ENCODE measurements at places on chromosomes 6 and 20.

DNA sequence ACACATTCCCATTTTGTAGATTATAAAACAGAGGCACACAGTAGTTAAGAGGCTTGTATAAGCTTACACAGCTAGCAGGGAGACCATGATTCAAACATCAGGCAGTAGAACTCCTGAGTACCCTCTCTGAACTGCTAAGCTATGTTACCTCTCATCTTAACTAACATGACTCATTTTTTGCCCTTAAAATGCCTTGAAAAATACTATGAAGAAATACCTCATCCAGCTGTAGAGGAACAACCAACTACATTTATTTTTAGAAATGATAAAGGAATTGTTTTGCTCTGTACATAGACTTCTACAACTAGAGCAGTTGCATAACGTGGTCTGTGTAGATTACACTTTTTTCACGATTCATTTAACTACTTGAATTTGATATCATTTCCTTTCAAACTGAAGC, 102.1 kb downstream of the FLRT3 start:
- no peak for DNase-seq

GRCh38 chr20:43830883-43831282, 83.8 kb upstream of the TOX2 start:
- DNase-seq = no peak

DNA sequence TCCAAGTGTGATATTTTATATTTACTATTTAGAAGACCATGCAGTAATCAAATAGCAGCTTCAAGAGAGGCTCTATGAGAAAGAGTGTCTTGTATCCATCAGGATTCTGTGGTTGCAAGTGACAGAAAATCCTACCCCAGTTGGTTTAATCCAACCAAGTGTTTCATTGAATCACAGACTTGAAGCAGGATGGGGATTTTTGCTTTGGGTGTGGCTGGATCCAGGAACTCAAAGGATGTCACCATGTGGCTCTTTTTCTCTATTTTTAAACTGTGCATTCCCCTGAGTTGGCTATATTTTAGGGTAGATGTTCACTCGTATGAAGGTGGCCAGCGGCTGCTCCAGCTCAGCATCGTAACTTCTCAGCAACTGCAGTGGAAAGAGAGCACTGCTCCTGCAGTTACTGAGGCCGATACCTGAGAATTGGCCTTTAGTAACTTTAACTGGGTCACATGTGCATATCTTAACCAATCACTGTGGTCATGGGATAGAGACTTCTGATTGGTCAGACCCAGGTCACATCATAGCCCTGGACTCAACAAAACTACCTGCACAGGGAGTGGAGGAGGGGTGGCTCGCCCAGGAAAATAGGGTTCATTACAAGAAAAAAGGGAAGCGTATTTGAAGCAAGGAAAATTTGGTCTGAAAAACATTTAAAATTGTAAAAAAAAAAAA, 396.1 kb upstream of the SULF2 start:
- DNase-seq = no peak

GRCh38 chr6:134446218-134446848, 128.4 kb upstream of the SGK1 start:
- peak; percentile 30 for DNase-seq

DNA sequence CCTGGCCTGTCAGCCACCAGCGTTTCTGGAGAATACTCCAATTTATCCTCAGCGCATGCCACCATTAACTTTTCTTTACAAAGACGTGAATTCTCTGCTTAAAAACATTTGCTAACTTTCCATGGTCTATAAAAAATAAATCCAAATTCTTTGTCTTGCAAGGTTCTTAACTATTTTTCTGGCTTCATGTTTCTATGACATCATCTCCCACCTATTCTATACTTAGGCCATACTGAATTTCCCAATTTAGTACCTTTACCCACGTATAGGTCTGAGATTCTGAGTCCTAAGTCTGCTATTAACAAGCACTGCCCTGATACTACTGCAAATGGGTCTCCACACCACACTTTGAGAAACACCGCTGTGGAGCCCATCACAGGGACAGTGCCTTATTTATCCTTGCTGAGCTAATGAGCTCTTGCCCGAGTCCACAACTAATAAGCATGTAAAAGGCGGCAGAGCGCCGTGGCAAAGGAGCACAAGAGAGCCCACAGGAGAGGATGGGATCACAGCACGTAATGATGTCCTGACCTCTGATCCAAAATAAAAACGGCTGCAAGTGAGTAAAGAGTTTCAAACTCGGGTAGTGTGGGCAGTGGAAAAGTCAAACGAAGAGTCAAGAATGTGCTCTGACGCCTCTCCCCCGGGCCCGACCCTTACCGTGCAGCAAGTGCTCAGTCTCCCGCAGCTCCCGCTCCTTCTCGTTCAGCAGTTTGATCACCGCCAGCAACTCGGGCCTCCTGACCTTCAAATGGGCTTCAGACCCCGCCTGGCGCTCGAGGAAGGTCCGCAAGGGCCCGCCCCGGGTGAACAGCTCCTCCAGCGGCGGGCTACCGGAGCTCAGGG, 519 bp downstream of the MTRF1L start:
- no peak for DNase-seq

GRCh38 chr6:49541210-49541724, 9.2 kb upstream of the C6orf141 start:
- DNase-seq = no peak

- DNase-seq = no peak
Measured at GRCh38 chr20:54115172-54115854, 44.9 kb upstream of the BCAS1 start.

DNA sequence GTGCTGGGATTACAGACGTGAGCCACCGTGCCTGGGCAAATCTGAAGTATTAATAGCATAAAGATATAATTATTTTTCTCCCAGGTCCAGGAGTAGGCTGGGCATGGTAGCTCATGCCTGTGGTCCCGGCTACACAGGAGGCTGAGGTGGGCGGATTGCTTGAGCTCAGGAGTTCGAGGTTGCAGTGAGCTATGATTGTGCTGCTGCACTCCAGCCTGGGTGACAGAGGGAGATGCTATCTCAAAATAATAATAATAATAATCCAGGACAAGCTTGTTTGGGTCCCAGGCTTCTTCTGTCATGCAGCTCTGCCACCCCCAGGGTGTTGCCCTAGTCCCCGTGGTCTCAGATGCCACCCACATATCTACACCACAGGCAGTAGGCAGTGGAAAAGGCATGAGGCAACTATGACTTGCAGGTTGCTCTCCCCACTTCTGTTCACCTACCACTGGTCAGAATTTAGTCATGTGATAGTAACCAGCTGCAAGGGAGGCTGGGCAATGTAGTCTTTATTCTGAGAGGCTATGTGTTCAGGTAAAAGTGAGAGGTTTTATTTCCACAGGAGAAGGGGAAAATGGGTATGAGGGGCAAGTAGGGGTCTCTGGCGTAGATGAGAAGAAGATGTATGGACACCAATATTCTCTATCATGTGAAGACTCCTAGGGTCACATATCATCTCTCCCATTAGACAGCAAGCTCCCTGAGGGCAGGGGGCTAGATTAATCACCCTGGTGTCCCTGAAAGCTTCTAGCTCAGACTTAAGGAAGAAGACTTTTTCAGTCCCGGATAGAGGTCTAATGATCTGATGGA, 25.7 kb downstream of the TCF15 start:
- DNase-seq = no peak

DNA sequence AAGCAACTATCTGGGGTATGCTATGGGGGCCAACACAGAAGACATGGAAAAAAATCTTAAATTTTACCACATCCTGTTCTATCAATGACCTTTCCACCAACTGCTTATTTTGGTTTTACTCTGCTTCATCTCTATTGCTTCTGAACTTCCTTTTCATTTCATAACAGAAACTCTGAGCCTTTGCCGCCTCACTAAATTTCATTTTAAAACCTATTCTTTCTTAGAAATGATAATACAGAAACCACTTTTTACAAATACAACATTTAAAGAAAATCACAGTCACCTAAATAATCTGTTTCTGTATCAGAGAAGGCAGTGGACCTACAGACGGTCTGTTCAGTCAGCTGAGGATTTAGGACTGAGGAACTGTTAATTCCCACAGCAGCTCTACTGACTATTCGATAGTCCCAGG, 117.5 kb downstream of the KCNQ5 start:
- DNase-seq = no peak

DNA sequence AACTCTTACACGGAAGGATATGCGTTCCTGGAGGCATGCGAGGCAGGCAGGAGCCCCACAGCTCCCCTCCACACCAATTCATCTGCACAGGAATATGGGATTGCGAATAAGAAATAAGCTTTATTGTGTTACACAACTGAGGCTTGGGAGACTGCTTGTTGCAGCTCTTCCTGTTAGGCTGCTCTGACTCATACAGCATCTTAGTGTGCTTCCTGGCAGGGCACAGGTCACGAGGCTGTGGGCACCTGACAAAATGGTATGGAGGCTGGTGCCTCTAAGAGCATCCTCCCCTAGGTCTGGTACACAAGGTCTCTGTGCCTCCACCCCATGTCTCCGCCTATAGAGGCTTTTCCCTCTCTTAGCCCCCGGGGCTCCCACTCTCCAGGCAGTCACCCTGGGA, 6.8 kb downstream of the SLC22A3 start:
- no peak for DNase-seq

- DNase-seq = no peak
Measured at GRCh38 chr6:169079650-169080049, 174.0 kb downstream of the THBS2 start.

- no peak for DNase-seq
Measured at GRCh38 chr20:37335642-37336368, 10.1 kb upstream of the SRC start.

DNA sequence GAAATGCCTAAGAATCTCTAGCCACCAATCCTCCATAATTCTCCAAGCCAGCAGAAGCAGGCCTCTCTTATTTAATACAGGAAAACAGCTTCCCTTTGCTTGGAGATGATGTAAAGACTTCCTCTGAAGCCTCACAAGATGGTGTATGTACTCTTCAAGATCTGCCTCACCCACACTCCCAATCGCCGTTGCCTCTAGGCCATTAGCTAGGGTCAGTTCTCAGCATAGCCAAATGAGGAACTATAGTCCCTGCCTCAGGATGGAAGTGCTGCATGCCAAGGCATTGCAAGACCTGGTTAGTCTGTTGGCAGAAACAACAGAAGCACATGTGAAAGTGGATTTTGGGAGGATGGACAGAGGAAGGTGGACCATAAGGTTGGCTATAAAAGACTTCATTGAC, 139.1 kb downstream of the SCML4 start:
- no peak for DNase-seq

GRCh38 chr6:126945812-126946360, 172.6 kb upstream of the RSPO3 start:
- no peak for DNase-seq

GRCh38 chr6:44478158-44478557, 90.7 kb downstream of the CDC5L start:
- DNase-seq = no peak

DNA sequence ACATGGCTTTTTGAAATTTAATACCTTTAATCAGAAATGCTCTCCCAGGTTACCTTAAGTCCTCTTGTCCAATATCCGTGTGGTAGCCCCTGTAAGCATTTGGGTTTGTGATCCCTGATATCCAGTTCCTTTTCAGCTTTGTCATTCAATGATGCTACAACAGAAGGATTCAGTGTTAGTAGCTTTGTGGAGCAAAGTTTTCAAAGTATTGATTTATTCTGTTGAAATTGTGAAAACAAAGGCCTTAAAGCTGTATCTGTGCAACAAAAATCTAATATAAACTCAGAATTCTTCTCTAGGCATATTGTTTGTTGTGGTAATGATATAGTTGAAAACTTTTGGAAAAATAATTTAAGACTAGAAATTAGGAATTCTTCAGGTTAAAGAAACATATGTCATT, 91.9 kb downstream of the ADGRB3 start:
- no peak for DNase-seq

GRCh38 chr6:47073125-47074110, 31.3 kb upstream of the ADGRF1 start:
- DNase-seq = no peak

DNA sequence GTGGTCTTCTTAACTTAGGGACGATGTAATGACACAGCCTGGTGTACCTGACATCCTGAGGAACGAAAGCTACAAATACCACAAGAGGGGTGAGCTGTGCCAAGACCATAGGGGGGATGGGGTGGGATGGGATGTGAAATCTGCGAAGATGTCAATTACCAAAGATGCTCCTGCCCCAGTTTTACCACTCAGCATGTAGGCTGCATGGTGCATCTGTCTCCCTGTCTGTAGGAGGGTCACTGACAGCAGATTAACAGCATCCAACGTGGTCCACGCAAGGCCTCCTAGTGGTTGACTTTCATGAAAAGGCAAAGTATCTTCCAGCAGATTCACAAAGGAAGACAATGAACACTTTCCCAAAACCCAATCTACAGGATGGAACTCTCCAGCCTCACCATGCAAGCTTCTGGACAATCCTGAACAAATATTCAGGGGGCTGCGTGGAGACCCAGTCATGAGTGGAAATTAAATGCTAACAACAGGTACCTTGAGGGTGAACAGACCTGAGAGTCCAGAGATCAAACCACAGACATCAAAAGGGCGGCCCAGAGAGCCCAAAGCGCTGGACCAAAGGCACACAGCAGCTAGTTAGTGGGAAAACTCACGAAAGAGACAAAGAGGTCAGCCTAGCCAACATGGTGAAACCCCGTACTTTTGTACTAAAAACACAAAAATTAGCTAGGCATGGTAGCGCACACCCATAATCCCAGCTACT, 44.4 kb downstream of the ZMYND8 start:
- DNase-seq = no peak

DNA sequence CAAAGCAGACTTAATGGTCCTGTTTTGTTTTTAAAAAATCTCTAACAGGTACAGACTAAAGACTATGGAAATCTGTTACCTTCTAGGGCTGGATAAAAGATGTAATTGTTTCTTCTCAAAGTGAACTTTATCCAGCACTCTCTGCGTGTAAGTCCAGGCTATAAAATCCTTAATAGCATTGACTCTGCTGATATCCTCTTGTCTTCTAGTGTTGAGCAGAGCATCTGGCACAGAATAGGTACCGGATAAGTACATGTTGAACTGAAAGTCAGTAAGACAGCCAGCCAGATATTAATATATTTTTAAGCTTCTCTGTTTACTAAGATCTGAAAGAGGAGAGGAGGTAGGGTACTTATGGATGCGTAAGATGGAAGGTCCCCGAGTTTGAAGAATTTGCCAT, 262.3 kb downstream of the TBC1D7 start:
- no peak for DNase-seq

Data from prostate gland (tissue), 2 donors.